Mammary epithelial cell (primary cell): ENCODE measurements at places on chromosomes 1 and 21.

GRCh38 chr1:59071876-59072582 is 224.9 kb upstream of the FGGY start:
- DNase-seq: no peak

DNA sequence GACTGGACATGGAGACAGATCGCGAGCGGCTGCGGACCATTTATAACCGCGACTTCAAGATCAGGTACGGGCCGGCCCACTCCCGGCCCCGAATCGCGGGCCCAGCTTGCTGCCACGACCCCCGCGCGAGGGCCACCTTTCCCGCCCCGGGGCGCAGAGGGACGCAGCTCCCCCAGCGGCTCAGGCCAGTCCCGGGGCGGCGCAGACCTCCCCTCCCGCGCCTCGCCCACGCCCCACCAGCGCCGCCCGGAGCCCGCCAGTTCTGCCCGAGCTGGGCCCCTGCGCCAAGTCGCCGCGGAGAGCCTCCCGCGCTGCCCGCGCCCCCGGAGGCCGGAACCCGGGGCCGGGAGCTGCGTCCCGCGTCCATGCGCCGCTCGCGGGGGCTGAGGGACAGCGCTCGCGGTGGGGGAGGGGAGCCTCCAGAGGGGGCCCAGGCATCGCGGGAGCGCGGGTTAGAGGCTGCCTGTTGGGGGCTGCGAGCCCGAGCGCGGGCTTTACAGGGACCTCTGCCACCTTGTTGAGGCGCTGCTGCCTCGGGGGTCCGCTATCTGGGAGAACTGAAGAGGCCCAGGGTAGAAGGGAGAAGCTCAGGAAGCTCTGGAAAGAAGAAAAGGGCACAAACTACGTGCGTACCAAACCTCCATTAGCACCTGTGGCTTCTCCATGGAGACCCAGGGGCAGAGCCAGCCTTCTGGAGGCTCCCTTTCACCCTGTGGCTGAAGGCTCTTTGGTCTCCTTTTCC is 698 bp downstream of the MOV10 start:
- peak; percentile 17 for DNase-seq

DNA sequence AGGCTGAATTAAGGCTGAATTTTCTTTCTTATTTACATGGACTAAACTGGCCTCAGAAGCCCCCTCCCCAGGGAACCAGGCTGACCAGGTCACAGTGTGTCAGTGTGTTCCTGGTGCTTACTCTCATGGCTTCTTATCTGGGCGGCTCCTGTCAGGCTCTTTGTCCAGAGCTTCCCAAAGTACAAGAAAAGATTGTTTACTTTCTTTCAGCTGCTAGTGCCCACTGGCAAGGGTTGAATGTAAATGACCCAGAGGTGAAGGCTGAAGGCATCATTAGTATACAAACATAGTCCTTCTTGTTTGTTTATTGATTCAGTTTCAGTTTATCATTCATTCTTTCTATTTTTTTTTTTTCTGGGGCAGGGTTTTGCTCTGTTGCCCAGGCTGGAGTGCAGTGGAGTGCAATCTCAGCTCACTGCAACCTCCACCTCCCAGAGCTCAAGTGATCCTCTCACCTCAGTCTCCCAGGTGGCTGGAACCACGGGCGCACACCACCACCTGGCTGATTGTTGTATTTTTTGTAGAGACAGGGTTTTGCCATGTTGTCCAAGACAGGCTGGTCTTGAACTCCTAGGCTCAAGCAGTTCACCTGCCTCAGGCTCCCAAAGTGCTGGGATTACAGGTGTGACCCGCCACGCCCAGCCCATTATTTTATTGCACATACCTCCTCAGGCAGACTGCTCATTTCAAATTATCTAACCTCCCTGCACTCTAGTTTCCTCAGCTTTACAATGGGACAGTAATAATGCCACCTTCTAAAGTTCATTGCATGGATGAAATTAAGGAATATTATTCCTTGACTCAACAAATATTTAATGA is 9.8 kb upstream of the KDM4A start:
- no peak for DNase-seq

DNA sequence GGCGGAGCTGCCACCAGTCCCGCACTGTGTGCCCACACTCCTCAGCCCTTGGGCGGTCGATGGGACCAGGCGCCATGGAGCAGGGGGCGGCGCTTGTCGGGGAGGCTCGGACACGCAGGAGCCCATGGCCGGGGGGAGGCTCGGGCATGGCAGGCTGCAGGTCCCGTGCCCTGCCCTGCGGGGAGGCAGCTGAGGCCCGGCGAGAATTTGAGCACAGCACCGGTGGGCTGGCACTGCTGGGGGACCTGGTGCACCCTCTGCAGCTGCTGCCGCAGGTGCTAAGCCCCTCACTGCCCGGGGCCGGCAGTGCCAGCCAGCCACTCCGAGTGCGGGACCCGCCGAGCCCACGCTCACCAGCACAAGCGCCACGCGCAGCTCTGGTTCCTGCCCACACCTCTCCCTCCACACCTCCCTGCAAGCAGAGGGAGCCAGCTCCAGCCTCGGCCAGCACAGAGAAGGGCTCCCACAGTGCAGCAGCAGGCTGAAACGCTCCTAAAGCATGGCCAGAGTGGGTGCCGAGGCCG is 267.7 kb downstream of the RYR2 start:
- DNase-seq: no peak

GRCh38 chr1:209150114-209150513 is 433.4 kb upstream of the CAMK1G start:
- DNase-seq: peak; percentile 44

DNA sequence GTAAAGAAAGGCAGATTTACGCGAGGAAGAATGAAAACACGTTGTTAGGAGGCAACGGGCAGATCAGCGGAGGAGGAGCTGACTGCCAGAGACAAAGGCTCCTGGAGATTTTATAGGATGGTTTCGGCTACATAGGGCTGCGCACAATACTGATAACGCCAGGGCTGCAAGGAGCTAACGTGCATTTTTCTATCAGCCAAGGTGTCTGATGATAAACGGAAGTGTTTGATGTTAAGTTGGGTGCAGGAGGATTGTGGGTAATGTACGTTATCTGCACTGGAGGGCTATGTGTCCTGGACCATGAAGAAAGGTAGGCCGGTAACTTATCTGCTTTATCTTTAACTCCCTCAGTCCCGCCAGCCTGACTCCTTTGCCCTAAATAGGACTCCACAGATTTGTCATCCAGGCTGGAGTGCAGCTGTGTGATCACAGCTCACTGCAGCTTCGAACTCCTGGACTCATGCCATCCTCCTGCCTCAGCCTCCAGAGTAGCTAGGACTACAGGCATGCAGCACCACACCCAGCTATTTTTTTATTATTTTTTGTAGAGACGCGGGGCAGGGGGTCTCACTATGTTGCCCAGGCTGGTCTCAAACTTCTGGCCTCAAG is 29.6 kb downstream of the SETD4 start:
- DNase-seq: no peak

DNA sequence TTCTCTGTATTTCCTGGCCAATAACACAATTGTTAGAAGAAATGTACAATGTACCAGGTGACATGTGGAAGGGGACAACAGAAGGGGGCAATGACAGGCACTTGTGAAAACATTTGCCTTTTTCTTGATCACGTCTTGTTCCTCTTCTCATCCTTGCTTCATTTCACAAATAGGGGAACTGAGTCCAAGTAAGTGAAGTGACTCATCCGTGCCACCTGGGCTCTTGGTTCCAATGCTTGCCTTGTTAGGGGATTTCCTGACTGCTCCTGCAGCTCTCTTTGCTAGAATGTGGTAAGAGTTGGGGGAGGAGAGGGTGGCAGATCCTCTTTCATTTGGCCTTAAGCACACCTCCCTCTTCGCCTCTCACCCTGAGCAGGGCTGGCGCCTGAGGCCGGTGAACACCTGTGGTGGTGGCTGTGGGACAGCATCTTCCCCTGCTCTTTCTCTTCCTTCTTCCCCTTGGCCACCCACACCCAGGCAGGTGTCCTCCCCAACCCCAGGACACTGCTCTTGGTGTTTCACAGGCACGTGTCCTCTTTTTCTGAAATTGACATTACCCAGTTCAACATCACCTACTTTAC is 2.2 kb upstream of the RHEX start:
- DNase-seq: peak; percentile 67

GRCh38 chr21:46555678-46556077 is 49.2 kb downstream of the S100B start:
- DNase-seq: no peak

DNA sequence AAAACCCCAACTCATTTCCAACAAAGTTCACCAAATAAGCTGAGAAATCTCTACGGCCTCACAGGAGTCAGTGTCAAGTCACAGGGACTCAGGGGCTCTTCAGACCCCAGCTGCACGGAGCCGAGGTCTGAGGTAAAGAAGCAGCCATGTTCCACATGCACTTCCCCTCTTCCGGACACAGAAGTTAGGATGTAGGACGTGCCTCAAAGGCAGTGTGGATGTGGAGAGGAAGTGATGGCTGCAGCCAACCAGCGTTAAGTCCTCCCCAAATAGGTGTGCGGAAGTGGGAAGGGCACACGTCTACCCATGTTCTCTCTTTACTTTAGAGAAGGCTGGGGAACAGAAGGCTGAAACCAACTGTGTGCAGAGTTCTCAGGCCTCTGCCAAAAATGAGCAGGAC is 14.6 kb upstream of the NCF2 start:
- no peak for DNase-seq

DNA sequence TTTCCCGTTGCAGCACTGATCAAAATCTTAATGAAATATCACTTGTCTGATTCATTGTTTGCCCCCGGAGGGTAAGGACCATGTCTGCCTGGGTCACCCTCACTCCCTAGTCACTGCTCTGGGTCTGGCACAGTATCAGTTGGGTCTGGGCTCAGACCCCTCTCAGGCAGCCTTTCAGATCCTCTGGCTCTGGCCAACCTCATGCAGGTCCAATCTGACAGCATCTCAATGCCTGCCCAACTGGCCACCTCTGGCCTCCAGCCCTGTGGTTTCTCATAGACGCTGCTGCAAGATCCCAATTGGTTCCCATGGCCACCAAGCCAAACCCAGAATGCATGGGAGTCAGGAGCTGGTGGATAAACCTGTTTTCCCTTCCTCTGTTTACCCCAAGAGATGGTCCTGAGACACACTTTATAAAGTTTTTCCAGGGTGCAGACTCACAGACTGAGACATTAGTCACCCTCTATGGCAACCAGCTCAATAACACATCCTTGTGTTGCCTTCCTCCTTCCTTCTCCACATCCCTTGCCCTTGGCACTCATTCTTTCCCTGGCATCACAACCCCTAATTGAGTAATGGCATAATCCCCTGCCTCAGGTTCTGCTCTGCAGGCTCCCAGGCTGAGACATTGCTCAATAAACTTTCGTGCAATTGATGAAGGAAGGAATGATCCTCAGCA is 199.2 kb downstream of the GRIK3 start:
- DNase-seq: no peak
